Cardiac septum (tissue), 1 donor: ENCODE measurements at places on chromosomes 4 and X. TPM values are rescaled to one million over a fixed set of nuclear protein-coding genes. Genes with fewer than 3 reads are reported as not detected.

DNA sequence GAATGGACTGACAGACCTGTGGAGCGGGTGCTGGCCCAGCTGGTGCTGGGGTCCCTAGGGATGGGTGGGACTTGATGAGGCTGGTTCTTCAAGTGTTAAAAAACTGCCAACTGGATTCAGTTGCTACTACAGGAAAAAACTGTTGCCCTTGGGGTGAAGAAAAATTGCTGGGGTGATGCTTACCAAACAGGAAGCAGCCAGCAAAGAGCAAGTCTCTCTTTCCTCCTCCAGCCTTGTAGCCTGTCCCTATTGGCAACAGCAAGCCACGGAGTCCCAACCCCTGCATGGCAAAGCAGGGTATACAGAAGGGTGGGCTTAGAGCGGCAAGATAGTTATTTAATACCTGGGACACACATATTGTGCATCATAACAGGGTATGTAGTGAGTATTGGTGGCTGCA is 60.1 kb upstream of the ATP8A1 start:
- DNase-seq: no peak

- no peak for DNase-seq
Measured at GRCh38 chrX:78950009-78950835, 5.0 kb downstream of the P2RY10 start.

DNA sequence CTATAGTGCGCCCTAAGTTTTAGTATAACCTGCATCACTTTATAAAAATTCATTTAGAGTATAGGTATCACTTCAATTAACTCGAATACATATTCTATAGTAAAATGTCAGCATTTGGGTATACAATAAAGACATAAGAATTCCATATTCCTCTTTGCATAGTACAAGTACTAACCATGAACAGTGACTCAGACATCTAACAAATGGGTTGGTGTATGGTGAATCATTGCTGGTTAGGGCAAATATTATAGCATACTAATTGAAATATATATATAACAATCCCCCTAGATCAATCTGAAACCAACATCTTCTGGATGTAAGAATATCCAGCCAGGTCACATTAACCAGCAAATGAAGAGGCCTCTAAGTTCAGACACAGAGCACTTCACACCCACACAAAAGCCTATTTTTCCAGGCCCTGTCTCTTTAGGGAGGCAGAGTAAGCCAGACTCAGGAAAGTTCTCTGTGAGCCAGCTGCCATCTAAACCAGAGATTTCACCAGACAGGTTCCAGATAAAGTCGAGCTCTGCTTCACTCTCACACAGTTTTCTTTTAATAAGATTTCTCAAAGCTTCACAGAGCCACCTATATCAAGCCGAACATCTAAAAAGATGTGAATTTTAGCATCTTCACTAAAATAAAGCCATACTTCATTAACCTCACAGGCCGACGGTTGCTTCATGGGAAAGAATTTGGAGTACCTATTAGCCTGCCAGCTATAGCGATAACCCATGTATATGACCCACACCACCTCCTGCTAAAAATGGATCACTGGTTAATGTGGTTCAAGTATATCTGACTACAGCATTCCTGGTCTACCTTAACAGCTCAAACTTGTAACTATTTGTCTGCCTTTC is 200.0 kb upstream of the FTHL17 start:
- DNase-seq: no peak

The SLC9B1 gene
- 0.86 TPM for total RNA-seq

The IRF2 gene
- 22.4 TPM for total RNA-seq

The ARR3 gene
- not detected for total RNA-seq

The TEX11 gene
- not detected for total RNA-seq

The HSD17B13 gene
- 0.38 TPM for total RNA-seq

DNA sequence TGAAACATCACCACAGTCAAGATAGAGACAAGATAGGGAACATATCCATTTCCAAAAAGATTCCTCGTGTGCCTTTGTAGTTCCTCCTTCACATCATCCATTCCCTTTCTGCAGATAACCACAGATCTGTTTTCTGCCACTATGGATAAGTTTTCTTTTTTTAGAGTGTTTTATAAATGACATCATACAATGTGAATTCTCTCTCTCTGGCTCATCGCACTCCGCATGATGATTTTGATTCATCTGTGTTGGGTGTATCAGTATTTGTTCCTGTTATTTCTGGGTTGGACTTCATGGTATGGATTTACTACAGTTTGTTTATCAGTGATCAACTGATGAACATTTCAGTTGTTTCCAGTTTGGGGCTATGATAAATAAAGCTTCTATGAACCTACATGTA is 23.2 kb upstream of the ANXA3 start:
- no peak for DNase-seq

DNA sequence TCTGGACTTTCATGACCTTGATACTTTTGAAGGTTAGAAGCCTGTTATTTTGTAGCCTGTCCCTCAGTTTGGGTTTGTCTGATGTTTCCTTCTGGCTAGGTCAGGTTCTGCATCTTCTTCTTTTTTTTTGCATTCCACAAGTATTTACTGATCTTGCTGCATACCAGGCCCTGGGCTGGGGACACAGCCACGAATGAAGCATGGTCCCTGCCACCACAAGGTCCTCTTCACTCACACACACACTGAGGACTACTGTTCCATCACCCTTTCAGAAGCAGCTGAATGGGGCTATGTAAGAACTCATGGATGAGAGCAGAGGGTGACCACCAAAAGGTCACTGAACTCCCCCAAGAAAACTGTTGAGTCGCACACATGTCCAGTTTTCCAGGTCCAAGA is 39.2 kb downstream of the USP11 start:
- no peak for DNase-seq

- no peak for DNase-seq
Measured at GRCh38 chrX:5780821-5781220, 447.8 kb downstream of the NLGN4X start.

DNA sequence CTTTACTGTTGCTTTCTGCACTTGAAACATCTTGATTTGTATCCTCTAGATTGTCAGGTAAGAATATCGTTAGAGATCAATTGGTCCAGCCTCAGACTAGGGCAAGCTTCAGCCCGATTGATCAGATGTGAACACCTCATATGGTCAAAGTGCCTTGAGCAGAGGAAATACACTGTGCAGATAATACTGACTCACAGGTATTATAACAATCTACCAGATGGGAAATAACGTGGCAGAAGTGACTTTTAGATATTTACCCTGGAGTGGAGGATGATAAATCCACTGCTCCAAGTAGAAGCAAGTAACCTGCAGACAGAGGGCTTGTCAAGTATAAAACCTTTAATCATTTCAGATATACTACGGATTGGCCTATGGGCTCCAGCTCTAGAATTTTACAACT is 17.9 kb downstream of the VEGFC start:
- no peak for DNase-seq

The NSG1 gene
- total RNA-seq: 2.6 TPM
